Stimulated activated CD4-positive, alpha-beta T cell treated with anti-CD3 and anti-CD28 coated beads, Interleukin-15, amount 100 ng/mL, for 1 hour (primary cell): ENCODE measurements at places on chromosomes 16 and 17.

- no peak for DNase-seq
Measured at GRCh38 chr16:1245452-1246020, 5.0 kb downstream of the TPSAB1 start.

- DNase-seq = no peak
Measured at GRCh38 chr16:57846078-57846697, 43.9 kb upstream of the KIFC3 start.

- DNase-seq = no peak
Measured at GRCh38 chr16:917591-918061, 53.2 kb downstream of the LMF1 start.

- DNase-seq = no peak
Measured at GRCh38 chr17:55430541-55431288, 9.1 kb upstream of the MMD start.

GRCh38 chr17:49928837-49929475 lies 40.0 kb upstream of the DLX4 start:
- DNase-seq = no peak

- no peak for DNase-seq
Measured at GRCh38 chr17:61454381-61455323, 2.4 kb downstream of the TBX4 start.

DNA sequence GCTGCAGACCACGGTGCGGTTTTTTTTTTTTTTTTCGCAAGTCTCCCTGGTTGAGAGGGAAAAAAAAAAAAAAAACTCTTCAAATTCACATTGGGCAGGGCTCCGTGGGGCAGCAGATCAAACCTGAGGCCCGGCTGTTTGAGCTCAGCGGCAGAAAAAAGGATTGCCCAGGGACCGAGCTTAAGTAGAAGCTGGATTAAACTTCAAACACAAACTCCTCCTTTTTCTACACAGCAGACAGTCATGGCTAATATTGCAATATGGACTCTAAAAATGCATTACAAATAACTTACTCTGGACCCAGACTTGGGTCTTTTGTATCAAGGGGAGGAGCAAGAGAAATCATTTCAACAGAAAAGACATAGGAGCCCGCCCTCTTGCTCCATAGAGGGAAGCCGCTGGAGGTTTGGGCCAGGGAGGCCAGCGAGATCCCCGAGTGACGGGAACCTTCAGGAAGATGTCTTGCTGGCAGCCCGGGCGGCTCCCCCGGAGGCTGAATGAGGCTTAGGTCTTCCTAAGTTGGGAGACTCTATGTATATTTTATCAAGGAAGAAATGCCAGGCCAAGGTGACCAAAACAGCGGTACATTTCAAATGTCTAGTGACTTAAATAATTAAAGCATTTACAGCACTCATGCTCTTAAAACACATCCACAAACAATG lies 167.7 kb downstream of the ZNF423 start:
- DNase-seq = no peak

DNA sequence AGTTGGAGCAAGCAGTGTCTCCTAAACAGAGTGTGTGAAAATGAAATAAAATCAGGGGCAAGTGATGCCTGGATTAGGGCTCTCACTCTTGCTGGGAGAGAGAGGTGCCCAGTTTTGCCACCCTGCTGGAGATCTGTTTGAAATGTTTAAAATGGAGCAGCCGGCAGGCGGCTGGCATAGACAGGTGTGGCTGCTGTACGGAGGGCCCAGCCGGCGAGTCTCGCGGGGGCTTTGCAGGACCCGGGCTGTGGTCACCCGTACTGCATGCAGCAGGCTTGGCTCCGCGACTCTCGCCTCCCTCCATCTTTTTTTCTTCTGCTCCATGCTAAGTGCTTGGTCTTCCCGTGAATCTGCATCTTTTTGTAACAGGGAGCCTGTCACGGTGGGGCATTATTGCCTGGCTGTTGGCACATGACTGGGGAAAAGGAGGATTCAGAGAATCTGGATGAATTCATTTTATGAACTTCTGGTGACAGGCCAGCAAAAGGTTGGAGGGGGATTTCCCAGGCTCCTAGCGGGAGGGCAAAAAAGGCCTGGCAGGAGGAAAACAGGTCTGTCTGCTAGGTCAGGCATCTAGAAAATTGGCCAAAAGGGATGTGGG lies 1.8 kb downstream of the ZNRF1 start:
- DNase-seq = no peak

- no peak for DNase-seq
Measured at GRCh38 chr16:84194470-84195200, 3.7 kb downstream of the ADAD2 start.

- DNase-seq = no peak
Measured at GRCh38 chr17:75542229-75542628, 16.7 kb downstream of the LLGL2 start.

GRCh38 chr17:319266-319665 lies 33.3 kb downstream of the RPH3AL start:
- DNase-seq = no peak

DNA sequence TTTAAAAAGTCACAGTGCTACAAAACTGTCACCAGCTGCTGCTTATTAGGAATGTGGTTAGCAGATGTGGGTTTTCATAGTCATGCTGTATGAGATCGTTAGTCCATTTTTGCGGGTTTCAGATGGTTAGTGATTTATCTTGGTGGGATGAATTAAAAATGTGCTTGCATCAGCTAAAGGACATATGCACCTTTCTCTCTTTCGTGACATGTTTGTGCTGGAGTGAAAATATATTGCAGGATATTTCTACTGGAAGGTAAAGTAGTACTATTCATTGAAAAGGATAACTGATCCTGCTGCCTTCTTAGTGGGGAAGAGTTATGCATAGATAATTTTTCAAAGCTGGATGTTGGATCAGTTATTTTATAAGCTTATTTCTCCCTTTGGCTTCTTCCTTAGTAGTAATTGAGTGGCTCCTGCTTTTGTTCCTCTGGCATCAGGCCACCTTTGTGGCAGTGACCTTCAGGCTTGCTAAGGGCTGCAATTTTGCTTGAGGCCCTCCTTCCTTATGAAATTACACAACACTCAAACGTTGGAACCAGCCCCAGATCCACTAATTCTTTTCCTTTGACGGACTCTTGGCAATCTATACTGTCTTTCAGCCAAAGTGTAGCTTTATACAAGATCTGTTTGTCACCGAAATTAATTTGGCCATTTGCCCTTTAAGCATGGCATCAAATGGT lies 7.5 kb upstream of the SNTB2 start:
- DNase-seq = no peak

DNA sequence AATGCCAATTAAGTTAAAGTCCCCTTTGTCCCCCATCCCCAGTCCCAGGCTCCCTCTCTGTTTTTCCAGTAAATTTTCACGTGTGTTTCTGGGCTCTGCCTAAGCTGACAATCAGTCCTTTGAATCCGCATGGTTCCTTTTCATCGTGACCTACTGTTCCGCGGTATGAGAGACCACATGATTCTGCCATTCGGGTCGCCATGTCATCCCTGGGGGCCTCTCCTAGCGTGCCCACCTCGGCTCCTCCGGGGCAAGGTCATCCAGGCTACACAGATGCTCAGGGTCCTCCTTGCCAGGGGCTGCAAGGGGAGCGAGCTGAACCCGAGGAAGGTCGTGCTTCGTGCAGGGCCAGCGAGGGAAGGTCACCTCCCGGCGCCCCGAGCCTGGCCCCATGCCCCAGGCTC lies 157.6 kb downstream of the RAB11FIP4 start:
- DNase-seq = no peak

GRCh38 chr16:77437859-77438258 lies 3.0 kb upstream of the ADAMTS18 start:
- DNase-seq = no peak

GRCh38 chr17:75540923-75541503 lies 15.5 kb downstream of the LLGL2 start:
- no peak for DNase-seq

- no peak for DNase-seq
Measured at GRCh38 chr17:1244606-1245012, 25.6 kb upstream of the BHLHA9 start.

GRCh38 chr17:81027038-81027437 lies 7.9 kb upstream of the BAIAP2 start:
- DNase-seq = no peak

- DNase-seq = no peak
Measured at GRCh38 chr16:84847564-84848355, 28.0 kb downstream of the CRISPLD2 start.

DNA sequence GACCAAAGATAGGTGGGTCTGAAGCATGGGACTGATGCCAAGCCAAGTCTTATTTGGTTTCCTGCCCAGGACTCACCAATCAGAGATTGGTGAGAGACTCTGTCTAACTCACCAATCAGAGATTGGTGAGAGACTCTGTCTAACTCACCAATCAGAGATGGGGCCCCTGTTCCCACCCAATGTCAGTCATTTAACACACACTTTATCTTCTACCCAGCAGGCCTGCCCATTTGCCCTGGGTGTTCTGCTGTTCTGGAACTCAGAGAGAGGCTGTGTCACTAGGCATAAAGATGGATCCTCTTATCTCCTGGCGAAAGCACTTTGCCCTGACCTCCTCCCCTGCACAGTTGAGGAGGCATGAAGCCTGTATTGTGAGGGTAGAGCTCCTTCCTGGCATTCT lies 5.4 kb upstream of the RHOT1 start:
- DNase-seq = no peak

DNA sequence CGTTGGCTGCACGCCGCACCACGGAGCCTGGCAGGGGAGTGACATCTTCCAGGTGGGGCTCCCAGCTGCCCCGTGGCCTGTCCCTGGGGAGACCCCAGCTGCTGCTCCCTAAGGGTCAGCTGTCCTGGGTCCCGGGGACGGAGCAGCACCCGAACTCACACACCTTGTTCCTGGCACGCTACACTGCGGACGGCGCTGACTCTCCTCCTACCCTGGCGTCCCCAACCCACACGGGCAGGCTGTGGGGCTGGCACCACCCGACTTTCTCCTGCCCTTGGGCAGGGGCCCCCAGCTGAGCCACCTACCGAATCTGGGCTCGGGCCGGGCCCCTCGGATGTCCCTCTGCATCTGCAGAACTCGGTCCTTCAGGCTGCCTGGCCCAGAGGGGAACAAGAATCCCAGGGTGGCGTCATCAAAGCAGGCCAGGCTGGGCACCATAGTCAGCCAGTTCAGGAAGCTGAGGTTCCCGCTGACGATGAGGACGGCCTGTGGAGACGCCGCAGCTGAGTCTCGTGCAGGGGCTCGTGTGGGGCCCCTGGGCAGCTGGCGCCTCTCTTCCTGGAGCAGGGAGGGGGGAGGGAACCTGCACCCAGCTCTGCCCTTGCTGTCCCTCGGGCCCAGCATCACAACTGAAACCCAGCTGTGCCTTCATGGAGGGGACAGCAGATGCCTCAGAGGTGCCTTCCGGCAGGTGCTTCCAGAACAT lies 70.5 kb upstream of the GNG13 start:
- no peak for DNase-seq

- DNase-seq = no peak
Measured at GRCh38 chr17:72466199-72466598, 345.4 kb downstream of the SOX9 start.

DNA sequence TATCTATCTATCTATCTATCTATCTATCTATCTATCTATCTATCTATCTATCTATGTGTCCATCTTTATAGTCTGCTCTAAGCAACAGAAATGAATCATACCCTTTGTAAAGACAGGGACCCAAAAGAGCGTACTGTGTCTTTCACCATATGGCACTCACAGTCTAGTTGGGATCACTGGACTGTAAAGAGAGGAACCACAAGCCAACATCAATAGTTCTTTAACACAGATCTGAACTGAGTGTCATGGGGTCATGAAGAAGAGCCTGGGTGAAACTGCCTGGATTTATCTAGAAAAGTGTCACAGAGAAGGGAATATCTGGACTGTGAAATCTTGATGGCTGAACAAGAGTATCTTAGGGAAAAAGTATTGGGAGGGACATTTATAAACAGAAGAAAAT lies 619.1 kb upstream of the SOX9 start:
- DNase-seq = no peak

- DNase-seq = no peak
Measured at GRCh38 chr16:58500430-58501241, 693 bp downstream of the NDRG4 start.

GRCh38 chr17:73017658-73018057 lies 74.8 kb downstream of the SLC39A11 start:
- no peak for DNase-seq

DNA sequence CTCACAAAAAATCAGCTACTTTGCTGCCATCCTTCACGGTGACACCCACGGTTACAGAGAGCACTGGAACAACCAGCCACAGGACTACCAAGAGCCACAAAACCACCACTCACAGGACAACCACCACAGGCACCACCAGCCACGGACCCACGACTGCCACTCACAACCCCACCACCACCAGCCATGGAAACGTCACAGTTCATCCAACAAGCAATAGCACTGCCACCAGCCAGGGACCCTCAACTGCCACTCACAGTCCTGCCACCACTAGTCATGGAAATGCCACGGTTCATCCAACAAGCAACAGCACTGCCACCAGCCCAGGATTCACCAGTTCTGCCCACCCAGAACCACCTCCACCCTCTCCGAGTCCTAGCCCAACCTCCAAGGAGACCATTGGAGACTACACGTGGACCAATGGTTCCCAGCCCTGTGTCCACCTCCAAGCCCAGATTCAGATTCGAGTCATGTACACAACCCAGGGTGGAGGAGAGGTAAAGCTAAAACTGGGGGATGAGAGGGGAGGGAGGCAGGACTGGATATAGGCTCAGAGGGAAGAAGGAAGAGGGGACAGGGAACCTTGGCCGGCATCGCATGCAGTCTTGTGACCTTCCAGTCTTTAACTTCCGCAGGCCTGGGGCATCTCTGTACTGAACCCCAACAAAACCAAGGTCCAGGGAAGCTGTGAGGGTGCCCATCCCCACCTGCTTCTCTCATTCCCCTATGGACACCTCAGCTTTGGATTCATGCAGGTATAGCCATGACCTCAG lies 581 bp downstream of the CD68 start:
- no peak for DNase-seq

DNA sequence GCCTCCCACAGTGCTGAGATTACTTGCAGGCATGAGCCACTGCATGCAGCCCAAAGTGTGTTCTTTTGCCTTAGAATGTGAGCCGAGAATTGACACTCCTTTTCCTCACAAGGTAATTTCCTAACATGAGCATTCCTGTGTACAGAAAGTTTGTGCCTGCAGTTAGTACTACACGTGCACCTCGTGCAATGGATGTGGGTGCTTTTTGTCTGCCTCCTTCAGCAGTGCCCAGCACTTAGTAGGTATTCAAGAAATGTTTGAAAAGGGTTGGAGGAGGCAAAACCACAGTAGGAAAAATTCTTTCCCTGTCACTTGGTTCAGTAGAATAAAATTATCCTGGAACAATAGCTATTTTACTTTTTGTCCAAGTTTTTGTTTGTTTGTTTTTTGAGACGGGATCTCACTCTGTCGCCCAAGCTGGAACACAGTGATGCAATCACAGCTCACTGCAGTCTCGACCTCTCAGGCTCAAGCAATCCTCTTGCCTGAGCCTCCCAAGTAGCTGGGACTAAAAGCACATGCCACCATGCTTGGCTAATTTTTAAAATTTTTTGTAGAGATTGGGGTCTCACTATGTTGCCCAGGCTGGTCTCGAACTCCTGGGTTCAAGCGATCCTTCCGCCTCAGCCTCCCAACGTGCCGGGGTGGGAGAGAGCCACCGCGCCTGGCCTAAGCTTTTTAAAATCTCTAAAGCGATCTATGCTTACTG lies 2.4 kb downstream of the NDE1 start:
- DNase-seq = no peak

- no peak for DNase-seq
Measured at GRCh38 chr17:74547736-74548135, 1.8 kb upstream of the CD300C start.
